DMS153 (cell line): ENCODE measurements at places on chromosomes 7 and 10.
A peak's percentile ranks its signal among the peaks of the same experiment; 100 is the strongest.

DNA sequence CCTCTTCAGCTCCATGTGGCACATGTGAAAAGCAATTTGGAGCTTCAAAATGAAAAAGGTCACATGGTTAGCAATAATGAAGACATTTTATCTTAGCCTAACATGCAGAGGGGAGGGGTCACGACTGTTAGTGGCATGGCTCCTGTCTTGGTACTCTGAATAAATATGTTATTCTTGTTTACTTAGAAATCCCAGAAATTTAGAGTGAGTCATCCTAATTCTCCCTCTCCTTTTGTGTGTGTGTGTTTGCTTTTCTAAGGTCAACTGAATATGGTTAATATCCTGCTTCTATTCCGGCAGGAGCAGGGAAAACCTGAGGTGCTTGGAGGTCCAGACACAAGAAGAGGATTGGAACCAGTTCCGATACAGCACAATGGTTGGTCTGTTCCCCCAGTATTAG, 17.6 kb downstream of the BCCIP start:
- peak; percentile 34 for DNase-seq

- peak; percentile 53 for DNase-seq
These were observed at the start of gene VWA2 for GRCh38 chr10:114239117-114239993. TSS of gene VWA2 (plus strand) at chr10:114239254. CDS start at chr10:114248714, 9,460 bp downstream.

- no peak for DNase-seq
These were observed 85.9 kb downstream of the POM121L12 start for GRCh38 chr7:53121374-53121773.

- no peak for DNase-seq
These were observed 14.3 kb downstream of the ARHGAP12 start for GRCh38 chr10:31914370-31914769.

- DNase-seq, result no peak
These were observed 324.5 kb upstream of the KLF6 start for GRCh38 chr10:4109469-4109868.

GRCh38 chr7:867001-867405, 9.4 kb upstream of the GET4 start:
- DNase-seq, result no peak

DNA sequence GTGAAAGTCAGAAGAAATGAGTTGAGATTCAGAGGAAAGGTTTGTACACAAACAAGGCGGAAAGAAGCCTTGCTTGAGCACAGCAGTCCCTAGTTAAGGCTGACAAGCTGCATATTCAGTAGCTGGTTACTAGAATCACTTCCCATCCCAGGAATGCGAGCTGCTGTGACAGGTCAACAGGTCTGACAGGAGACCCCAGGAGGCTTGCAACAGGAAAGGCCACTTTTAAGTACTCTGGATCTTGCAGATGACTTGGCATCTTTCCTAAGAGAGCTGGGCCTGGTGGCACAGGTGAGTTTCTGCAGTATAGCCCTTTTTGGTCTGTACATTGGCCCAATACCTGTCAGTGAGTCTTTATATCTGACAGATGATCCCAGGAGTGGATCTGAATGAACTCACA, 35.7 kb upstream of the UNC5B start:
- no peak for DNase-seq

DNA sequence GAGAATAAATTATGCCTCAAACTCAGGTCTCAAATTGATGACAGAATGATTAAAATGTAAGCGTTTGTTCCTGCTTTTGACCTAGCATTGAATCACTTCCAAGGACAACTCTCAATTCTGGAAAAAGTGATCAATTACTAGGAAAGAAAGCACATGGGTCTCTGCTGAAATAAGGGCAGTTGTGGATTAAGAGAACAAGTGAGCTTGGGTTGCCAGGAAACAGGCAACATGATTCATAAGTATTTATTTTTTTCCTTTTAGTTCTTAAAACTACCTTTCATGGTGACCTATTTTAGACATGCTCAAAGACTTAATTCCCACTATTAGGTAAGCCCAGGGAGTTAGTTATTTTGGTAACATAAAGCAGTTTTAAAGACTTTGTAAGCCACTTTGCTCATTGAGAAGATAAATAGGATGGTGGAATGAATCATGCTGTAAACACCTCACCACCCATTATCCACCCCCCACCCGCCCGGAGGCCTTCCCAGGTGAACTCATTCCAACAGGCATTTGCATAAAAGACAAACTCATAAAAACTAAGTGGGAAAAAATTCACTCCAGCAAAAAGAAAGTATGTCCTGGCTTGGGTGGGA, 728.3 kb downstream of the SORCS1 start:
- DNase-seq, result no peak

DNA sequence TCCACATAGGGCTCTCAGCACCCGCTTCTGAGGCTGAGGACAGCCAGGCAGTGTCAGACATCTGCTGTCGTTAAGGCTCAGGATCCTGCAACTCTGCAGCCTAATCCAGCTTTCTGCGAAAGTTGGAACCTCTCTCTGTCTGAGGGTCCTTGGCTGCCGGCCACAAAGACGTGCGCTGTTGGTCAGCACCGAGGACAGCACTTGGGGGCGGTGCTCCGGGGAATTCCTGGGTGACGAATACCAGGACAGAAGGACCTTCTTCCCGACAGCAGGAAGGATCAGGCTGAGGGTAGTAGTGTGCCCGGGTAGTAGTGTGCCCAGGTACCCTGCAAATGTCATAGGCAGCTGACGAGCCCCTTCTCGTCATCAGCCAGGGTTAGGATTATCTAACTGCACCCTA, 16.0 kb upstream of the RASGEF1A start:
- DNase-seq, result no peak

DNA sequence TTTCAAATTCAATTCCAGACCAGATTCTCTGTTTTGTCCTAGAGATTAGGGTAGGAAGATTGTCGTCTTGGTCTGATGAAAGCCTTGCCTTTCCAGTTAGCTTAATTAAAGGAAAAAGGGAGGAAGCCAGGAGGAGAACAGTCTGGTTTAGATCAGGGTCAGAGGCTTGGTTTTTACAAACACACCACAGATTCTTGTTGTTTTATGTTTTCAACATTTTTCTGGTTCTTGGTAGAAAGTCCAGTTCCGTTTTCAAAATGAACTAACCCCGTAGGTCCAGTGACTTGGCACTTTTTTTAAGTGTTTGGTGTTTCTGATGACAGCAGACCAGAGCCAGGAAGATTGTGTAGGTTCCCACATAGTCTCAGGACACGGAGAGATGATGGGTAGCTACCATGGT, 167.1 kb upstream of the INHBA start:
- DNase-seq, result no peak
